Activated naive CD4-positive, alpha-beta T cell treated with anti-CD3 and anti-CD28 coated beads for 36 hours (primary cell): ENCODE measurements at places on chromosomes 5 and 9.

DNA sequence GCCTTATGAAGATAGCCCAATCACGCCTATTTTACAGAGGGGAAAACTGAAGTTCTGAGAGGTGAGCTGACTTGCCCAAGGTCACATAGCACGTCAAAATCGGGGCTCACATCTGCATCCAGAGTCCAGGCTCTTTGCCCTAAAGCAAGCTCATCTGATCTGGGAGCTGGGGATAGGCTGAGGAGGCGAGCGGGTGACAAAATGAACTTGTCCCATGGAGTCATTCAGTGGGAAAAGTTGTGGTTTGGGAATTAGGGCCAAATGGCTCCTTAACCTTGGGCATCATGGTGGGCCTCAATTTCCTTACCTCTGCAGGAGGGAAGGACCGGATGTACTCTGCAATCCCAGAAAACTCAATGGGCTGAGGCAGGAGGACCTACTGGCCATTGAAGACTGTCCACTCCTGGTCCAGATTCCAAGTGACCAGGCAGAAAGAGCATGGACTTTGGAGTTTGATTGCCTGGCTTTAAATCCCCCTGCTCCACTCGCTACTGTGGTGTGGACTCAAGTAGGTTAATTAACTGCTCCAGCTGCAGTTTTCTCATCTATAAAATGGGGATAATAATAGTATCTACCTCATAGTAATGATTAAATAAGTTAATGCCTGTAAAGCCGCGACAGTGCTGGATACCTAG, 160.4 kb downstream of the RGS3 start:
- no peak for DNase-seq

DNA sequence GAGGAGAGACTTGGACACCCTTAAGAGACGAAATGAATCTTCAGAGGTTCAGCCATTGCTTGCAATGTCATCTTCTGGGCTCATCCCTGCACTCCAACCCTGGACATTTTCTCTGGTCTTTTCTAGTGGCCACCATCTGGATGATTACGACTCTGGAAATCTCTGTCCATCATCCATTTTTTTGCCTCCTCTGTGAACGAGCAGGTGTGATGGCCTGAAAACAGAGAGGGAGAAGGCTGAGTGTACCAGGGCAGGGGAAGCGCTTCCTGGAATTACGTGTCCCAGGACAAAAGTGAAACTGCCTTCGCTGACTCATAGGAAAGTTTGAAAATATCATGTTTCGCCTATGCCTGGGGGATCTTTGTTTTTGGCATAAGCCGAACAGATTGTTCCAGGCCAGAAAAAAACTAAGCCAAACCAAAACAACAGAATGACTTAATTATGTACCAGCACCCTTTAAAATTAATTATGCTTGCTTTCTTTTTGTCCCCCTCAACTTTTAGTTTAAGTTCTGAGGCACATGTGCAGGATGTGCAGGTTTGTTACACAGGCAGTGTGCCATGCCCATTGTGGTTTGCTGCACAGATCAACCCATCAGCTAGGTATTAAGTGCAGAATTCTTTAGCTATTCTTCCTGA, 31.9 kb downstream of the ANKRD33B start:
- DNase-seq = peak; percentile 68

DNA sequence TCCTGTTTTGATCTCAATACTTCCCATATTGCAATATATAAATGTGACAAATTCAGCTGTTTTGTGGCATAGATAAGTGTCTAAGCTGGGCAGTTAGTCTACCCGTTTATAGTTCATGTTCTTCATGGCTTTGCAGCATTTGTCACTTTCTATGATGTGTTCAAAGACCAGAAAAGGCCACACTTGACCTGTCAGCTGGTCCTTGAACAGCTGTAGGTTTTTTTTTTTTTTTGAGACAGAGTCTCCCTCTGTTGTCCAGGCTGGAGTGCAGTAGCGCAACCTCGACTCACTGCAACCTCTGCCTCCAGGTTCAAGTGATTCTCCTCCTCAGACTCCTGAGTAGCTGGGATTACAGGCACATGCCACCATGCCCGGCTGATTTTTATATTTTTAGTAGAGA, 28.4 kb downstream of the CMBL start:
- DNase-seq = no peak

DNA sequence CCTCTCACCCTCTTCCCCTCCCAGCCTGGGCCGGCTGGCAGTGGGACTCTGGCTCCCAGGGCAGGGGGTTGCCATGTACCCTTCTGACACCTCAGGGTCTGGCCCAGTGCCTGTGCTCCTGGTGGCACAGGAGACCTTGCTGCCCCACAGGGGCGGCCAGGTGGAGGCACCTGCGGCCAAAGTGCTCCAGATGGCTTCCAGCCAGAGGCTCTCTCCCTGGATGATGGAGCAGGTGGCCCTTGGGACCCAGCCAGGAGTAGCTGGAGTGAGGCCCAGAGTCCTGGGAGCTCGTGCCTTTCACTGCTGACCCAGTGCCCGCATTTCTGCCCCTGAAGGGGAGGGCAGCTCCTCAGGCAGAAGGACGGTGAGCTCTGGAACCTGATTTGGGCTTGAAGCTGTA, 87.3 kb downstream of the NTNG2 start:
- DNase-seq = no peak

DNA sequence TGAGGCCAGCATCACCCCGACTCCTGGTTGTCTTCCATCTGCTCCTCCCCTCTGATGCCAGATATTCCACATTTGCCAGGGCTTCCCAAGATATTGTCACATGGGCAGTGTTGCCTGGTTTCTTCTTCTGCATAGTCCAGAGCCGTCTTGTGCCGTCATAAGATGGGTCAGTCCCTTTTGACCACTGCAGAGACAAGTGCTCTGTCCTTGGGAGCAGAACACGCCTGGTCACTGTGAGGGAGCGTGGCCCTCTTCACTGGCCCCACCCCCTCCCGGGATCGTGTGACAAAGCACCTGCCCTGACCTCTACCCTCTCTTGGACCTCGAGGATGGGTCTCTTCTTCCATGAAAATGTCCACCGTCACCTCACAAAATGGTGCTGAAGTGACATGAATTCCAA, 41.6 kb downstream of the UBE2QL1 start:
- DNase-seq = no peak

GRCh38 chr5:155943516-155944407, 383.2 kb upstream of the SGCD start:
- DNase-seq = peak; percentile 62

DNA sequence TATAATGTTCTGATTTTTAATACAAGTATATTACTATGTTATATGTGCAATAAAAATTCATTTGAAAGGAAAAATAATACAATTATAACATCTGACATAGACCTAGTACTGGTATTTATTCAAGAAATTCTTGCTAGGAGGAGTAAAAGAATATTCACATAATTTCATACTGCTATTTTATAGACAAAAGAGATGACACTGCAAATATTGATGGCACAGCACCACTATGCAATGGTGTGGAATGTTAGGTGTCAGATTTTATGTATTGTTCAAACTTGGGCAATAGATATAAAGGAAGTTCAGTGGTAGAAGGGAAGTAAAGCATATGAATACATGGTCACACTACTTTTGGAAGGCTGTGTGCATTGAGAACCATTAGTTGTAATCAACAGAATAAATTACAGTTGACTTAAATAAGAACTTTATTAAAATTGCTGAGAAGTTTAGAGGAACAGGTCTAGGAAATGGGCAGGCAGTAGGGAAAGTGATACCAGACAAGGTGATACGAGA, 143.9 kb downstream of the OR2K2 start:
- no peak for DNase-seq

DNA sequence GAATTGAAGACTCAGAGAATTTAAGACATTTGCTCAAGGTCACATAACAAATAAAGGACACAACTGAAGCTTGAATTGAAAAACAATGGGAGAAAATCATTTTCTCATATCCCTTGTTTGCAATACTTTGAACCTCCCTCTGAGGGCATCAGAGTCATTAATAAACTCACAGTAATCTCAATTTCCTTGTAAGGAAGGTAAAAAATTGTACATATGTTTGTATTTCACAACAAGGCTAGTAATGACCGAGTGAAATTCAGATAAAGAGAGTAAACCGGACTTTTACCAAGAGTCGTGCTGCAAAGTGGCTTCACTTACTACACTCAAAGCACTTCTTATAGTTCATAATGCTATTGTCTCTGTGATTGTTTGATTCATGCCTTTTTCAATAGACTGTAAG, 665.0 kb downstream of the NR2F1-AS1 start:
- DNase-seq = no peak

DNA sequence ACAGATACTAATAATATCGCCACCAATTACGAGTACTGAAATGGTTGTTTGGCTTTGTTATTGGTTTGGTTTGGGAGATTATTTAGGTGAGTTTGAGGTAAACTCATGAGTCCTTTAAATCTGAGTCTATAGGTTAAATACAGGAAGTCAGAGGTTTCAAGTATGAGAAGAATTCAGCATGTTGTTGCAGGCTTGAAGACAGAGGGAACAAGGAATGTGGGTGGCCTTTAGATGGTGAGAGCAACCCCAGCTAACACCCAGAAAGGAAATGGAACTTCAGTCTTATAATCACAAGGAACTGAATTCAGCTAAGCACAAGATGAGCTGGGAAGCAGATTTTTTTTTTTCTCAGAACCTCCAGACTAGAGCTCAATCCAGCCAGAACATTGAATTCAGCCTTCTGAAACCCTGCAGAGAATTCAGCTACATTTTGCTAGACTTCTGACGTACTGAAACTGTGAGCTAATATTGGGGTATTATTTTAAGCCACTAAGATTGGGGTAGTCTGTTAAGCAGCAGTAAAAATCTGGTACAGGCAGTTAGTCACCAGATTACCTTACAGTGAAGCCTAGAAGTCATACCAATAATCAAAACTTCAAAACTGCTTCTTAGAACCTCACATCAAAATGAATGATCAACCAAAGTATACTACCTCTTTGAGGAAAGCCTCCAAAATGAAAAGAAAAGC, 216.0 kb upstream of the PUM3 start:
- no peak for DNase-seq

- DNase-seq = no peak
Observed at GRCh38 chr9:91978740-91979414, 28.8 kb upstream of the ROR2 start.

GRCh38 chr9:13923381-13923780, 390.6 kb downstream of the NFIB start:
- DNase-seq = no peak

DNA sequence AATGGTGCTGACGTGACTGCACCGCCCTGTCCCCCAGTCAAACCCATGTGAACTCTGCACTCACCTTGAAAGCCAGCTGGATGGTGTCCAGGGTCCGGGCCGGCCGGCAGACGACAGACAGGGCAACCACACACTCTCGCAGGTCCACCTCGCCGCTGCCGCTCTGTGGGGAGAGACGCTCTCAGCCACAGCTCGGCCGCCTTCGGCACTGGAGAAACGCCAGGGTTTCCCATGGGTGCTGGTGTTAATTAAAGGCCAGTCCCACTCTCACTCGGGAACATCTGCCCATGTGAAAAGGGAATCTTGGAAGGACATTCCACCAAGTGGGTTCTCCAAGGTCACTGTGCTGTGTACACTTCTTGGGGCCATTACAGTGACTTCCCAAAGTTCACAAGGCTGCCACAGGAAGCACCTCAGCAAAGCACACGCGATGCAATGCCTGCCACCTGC, 25.5 kb upstream of the SLC6A3 start:
- no peak for DNase-seq

DNA sequence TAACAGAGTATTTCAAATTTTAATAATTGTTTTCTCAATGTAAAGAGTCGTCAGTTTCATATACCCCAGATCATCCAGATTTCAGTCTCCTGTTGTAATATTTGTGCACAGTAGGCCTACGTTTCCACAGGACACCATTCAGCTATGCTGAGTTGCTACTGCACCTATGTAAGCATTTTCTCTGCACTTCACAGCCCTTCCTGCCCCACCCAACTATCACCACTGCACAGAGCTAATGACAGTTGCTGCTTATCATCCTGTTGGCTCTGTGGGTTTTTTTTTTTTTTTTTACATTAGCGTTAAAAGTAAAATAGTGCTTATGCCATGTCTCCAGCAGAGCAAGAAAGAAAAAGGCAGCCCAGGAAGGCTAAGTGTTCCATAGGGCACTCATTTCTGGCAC, 5.9 kb upstream of the PRKACG start:
- DNase-seq = peak; percentile 34
